Right ventricle myocardium superior (tissue), 1 donor: ENCODE measurements at places on chromosomes 12 and 14. TPM values are rescaled to one million over a fixed set of nuclear protein-coding genes. Genes with fewer than 3 reads are reported as not detected.

Gene TRIM9
- total RNA-seq, result 0.40 TPM

DNA sequence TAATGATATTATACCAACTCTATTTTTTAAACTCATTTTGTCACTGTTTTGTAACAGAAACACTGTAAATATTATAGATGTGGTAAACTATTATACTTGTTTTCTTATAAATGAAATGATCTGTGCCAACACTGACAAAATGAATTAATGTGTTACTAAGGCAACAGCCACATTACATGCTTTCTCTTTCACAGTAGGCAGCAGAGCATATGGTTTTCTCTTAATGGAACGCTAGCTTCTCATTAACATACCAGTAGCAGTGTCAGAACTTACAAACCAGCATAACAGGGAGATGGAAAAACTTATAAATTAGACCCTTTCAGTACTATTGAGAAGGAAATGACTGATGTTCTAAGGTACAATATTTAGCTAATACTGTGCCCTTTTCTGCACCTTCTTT lies 398.8 kb downstream of the PRKD1 start:
- no peak for DNase-seq

DNA sequence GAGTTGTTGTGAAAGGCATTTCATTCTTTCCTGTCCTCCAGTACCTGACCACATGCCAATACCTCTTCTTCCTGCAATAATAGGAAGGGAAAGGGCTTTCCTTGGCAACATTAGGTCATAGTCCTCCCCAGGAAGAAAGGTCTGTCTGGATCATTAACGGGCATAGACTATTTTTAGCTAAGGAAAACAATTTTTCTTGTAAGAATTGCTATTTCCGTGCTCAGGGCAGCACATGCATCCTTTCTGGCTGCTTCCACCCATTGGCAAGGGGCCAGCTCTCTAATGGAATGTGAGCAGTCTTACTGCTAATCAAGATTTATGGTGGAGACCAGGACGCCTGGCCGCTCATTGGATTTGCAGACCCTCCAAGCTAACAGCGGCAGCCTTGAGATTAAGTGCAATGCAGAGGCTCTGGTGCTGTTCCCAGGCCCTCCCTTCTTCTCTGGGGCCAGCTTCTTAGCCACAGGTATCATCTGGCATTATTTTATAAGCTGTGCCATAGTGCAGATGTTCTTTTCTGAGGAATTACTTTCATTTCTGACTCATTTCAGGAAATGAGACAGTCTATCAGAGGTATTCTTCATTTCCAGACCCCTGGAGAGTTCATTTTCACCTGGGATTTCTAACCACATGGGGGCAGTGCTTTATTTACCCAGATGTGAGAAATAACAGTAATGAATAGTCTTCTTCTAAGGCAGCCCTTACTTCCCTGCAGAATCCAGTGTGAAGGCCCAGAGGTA lies 52.9 kb downstream of the ANO6 start:
- DNase-seq, result peak; percentile 85

DNA sequence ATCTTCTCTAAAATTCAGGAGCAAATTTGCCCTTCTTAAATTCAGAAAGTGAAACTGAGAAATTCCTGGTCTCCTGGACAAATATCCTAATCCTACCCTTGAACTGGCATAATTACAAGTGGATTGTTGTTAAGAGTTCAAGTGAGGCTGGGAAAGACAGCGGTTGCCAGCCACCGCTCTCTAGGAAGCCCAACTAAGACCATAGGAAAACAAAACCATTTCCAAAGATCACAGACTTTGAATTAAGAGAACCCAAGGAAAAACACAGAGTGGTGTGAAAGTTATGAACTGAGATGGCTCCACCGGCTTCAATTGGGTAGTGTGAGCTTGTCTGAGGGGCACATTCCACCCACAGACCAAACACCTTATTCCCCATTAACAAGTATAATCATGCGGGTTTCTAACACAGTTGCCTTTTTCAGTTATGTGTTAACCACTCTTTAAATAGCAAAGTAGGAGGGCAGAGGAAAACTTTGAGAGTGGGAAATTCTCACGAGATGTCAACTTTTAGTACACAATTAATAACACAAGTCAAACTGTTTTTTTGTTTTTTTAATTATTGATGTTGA lies 1628.8 kb upstream of the SEL1L start:
- DNase-seq, result no peak
